ENCODE measurements at places on chromosomes 2 and 18.

GRCh38 chr18:54787121-54787520, 41.2 kb upstream of the RAB27B start:
- peak; percentile 18 for DNase-seq

DNA sequence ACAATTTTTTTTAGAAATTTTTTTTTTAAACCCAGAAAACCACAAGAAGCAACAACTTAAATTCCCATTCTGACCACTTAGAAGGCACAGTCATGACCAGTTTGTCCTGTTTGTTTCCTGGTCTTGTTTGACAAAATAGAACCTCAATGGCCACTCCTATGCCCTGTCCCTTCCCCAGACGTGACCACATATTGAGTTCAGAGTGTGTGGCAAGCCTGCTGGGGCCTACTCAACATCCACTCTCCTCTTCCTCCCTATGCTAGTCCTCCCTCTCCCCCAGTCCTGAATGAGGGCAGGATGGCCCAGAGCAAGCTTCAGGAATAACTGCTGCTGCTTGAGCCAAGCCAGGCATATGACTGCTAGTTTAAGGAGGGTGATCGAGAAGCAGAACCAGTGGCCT, 89.6 kb downstream of the PRELID3A start:
- DNase-seq = no peak

DNA sequence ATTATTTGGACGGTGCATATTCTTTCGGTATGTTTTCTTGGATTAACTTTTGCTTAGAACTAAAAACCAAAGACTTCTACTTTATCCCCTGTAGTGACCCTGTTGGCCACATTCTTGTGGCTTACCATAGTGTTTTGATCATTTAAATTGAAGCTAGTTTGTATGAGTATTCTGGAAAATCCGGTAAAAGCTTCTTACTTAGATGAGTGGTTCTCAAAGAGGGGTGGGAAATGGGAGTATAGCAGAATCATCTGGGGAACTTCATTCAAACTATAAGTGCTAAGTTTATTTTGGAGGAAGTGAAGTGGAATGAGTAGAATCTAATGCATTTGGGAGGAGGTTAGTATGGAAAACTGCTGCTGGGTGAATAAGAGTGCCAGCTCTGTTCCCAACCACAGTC, 3.8 kb downstream of the PPP1CB start:
- DNase-seq = peak; percentile 59

DNA sequence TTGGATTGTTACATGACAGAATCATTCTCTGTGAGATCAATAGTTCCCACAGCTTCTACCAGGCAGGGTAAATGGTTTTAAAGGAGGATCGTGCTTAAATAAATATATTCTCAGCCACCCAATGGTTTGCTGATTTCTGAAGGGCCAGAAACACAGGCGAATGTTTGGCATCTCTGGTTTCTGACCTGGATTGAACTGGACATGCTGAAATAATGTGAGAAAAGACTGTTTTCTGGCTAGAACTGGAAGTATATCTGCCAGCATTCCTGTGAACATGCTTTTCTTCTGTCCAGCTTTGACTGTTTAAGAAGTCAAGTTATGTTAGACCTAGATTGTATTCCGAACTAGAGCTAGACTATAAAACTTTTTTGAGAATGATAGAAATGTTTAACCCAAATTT, 77.1 kb upstream of the COL3A1 start:
- no peak for DNase-seq

DNA sequence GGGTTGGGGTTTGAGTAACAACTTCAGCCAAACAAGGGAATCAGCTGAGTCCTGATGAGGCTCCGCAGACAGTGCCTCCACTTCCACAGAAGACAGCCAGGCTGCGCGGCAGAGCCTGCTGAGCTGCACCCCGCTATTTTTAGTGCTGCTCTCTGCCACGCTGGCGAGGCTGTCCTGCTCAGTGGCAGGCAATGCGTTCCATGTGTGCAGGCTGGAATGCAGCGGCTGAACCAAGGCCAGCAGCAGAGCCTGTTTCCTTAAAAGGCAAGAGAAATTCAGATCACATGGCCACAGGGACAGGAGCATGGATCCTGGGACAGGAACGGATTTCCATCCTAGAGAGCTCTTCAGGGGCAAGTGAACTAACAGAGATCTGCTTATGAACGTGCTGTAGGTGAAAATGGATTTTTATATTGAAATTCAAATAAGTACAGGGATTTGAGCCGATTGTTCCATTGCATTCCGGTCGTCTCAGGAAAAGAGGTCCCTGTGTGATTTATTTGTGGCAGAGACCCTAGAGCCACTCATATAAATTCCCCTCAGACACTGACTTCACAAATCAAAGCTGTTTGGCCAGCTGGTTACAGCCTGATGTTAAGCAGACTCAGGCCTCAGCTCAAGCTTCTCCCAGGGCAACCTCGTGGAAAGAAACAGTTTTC, 98.7 kb downstream of the COL6A3 start:
- no peak for DNase-seq

GRCh38 chr2:173942861-173943523, 22.2 kb downstream of the SP3 start:
- DNase-seq = peak; percentile 49

All from suppressor macrophage treated with lipopolysaccharide for 1 hour (primary cell).